ENCODE measurements at places on chromosomes 3 and 15.

DNA sequence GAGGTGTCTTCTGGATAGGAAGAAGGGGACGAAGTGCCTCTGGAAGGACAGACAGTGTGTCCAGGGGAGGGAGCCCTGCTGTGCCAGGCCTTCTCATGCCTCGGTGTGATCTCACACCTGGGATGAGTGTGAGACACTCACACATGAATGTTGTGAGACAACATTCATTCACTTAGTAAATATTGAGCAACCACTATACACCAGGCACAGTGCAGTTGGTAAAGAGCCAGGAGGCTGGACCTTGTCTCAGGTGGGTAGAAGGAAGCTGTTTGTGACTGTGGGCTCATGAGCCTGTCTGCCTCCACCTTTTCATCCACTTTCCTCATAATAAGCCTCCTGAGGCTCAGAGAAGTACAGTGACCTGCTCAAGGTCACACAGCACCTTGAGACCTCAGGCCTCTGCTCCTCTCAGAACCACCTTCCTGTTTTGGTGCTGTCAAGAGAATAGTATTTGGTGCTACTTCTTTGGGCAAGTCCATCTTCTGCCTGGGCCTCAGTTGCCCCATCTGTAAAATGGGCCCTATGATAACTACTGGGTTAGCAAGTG, 20.9 kb downstream of the SLC6A6 start:
- no peak for DNase-seq

DNA sequence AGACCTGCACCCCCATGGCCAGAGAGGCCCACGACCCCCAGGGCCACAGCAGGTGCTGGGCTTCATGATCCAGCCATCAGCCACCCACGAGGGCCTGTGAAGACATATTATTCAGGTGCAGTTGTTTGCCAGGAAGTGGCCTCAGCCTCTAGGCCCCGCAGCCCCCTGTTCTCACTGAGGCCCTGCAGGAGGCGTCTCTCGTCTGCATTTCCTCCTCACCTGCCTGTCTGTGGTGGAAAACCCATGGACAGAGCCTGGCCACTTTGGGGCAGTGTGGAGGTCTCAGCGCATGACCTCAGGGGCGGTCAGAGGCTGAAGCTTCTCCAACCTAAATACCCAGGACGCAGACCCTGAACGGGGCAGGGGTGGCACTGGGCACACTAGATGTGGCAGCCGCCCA, 18.6 kb downstream of the UROC1 start:
- no peak for DNase-seq

DNA sequence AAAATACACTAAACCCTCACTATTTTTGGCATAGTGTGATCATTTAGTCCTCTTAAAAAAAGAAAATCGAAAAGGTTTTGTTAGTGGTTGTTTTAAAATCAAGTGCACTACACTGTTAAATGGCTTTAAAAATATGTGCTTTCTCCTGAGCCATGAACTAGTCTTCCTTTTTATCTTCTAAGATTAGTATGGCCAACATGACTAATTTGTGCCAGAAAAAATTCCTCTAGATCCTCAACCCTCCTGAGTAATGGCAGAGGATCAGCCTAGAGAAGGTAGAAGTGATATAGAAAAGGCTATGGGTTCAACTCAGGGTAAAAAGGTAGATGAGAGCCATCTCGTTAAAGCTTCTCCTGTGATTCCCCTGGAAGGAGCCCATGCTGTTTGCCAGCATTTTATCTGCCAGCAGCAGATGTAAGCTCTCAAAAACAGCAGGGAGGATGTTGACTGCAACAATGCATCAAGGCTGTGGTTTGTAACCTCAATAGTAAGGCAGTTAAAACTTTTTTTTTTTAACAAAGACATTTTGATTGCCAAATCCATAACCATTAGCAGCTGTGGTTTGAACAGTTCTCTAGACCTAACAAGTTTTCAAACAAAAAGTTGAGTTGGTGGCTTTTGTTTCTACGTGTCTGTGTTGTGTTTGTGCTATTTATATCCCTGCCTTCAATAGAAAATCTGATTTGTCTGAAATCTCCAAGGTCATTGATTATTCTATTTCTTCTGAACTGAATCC, 30.2 kb upstream of the ZNF609 start:
- peak; percentile 10 for DNase-seq

- DNase-seq, result no peak
Measured at GRCh38 chr3:14810801-14811661, 7.7 kb upstream of the FGD5 start.

- peak; percentile 19 for DNase-seq
Measured at GRCh38 chr15:45456212-45457106, 66.1 kb downstream of the SLC30A4 start.

- no peak for DNase-seq
Measured at GRCh38 chr15:67836477-67836876, 3.4 kb downstream of the RNU6-1 start.

GRCh38 chr3:128416578-128417211, 50.0 kb downstream of the DNAJB8 start:
- no peak for DNase-seq

DNA sequence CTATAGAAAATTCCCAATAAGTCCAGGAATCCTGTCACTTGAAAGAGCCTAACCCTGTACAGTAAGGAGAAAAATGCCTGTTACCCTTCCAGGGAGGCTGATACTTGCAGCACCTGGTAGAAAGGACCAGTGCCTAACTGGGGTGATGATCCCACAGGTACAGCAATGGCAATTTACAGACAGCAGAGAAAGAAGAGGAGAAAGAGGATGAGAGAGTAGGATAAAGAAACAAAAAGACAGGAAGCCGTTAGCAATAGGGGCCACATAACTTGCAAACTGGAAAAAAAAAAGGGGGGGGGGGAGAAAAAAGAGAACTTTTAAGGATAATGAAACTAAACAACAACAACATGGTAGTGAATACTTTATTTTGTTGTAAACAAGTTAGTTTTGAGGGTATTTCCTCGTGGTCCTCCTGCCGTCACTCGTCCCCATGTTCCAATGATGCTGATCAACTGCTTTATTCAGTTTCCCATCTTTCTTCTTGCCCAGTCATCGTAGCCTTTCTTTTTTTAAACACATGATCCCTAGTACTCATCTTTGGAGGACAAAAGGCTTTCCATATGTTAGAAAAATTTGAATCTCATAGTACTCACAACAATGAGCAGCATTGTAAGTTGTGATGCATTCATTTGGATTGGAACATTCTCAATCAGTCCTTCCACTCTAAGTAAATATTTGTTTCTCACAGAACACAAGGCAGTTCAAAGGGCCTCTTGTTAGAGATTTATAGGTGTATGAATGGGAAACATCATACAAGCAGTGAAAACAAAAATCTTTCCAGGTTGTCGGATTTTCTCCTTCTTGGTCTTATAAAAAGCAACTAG, 8.6 kb downstream of the TM4SF1 start:
- DNase-seq, result no peak

GRCh38 chr3:67154429-67154828, 156.3 kb downstream of the KBTBD8 start:
- no peak for DNase-seq

GRCh38 chr3:197809356-197810020, 18.4 kb downstream of the LRCH3 start:
- DNase-seq, result no peak

DNA sequence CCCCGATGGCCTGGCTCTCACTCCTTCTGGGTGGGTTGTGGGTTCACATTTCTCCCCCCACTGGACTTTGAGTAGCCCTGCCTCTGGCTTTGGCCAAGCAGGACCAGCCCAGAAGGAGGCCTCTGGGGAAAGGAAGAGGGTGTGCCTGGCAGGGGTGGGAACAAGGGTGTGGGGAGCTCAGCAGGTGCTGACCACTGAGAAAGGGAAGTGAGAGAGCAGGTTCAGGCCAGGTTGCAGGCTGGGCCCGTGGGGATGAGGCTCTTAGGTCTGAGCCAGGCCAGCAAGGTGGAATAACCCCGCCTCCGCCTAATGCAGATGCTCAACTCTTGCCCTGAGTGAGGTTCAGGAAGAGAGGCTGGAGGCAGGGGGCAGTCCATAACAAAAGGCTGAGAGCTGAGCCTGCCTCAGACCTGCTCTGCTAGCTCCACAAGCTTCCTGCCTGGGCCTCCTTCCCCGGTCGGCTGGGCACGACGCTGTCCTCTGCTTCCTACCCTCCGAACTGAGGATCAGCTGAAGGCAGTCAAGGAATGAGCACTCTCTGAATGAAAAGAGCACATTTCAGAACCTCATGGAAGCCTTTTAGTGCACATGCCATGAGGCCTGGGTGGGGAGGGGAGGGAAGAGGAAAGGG, 82.7 kb downstream of the TLE3 start:
- no peak for DNase-seq

- DNase-seq, result peak; percentile 48
Measured at GRCh38 chr3:194687638-194688199, 2.0 kb downstream of the FAM43A start.
